ENCODE measurements at places on chromosomes 16 and 17.
A peak's percentile ranks its signal among the peaks of the same experiment; 100 is the strongest.

- peak; percentile 19 for DNase-seq
Observed at GRCh38 chr16:80347900-80348299, 192.9 kb upstream of the DYNLRB2 start.

GRCh38 chr17:69763503-69763902 is 311.5 kb upstream of the KCNJ16 start:
- DNase-seq = peak; percentile 4

GRCh38 chr17:43849116-43849515 is 2.1 kb downstream of the CD300LG start:
- DNase-seq = no peak

DNA sequence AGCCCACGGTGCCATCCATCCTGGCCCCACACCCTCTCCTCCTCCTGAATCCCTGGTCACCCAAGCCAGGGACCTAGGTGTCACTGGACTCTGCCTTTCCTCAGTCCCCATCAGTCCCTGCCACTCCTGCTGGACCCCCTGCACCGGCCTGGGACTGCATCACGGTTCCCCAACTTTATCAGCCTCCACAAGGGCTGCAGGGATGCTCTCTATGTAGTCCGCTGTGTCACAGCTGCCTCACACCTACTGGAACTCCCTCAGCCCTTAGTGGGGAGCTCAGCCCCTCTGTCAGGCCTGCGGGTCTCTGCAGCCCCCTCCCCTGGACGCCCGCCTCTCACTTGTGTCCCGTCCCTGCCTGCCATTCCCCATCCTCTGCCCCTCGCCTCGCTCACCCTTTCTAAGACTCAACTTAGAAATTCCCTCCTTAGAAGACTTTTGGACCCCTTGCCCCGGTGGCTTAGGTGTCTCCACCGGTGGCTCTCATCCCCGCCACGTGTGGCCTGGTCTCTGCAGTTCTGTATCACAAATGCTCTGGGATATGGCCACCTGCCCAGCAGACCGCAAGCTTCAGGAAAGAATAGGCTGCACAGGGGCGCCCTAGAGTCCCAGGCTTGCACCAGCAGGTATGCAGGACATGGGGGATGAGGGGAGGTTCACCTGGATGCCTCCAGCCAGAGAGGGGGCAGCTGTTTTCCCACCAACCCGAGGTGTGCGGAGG is 62.9 kb downstream of the PRMT7 start:
- no peak for DNase-seq

DNA sequence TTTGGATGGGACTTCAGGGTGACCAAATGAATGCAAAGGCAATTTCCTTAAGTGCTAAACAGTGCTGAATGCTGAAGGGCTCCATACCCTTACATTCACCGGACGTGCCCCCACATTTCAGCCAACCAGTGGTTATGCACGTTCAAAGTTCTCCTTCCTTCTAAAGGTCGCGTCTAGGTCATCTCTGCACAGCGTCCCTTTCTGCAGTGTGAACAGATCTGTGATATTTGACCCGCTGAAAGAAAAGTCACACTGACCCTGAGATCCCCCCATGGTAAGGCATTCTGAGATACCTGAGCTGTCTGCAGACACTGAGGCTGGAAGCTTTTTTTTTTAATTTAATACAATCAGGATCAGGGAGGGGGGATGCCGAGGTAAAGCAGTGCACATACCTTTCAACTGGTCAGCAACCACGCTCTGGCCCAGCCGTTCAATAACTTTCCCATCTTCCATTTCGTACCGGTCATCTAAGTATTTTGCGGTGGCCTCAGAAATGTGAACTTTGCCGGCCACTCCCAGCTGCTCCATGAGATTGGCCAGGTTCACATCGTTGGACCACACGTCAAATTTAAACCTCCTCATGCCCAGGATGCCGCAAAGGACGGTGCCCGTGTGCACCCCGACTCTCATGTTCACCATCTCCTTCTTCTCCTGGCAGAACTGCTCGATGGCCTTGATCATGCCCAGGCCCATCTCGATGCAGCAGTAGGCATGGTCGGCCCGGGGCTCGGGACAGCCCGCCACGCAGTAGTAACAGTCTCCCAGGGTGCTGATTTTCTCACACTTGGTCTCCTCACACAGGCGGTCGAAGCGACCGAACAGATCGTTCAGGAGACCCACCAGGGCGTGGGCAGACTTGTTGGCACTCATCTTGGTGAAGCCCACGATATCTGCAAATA is 2.6 kb downstream of the ADCY9 start:
- no peak for DNase-seq

- DNase-seq = no peak
Observed at GRCh38 chr17:32722733-32723132, 154.2 kb downstream of the MYO1D start.

- DNase-seq = no peak
Observed at GRCh38 chr17:35616536-35616935, 29.4 kb downstream of the AP2B1 start.

GRCh38 chr17:55242476-55242875 is 22.3 kb upstream of the HLF start:
- DNase-seq = no peak

GRCh38 chr17:58995247-58995940 is 111.3 kb downstream of the TRIM37 start:
- peak; percentile 17 for DNase-seq

Data from GM03348 (cell line).